DMS79 treated with DMSO at 0.1 percent for 48 hours (cell line): ENCODE measurements at places on chromosomes 5 and 9.
A peak's percentile ranks its signal among the peaks of the same experiment; 100 is the strongest.

- no peak for DNase-seq
These were observed 3.8 kb downstream of the RAB24 start for GRCh38 chr5:177299697-177300096.

DNA sequence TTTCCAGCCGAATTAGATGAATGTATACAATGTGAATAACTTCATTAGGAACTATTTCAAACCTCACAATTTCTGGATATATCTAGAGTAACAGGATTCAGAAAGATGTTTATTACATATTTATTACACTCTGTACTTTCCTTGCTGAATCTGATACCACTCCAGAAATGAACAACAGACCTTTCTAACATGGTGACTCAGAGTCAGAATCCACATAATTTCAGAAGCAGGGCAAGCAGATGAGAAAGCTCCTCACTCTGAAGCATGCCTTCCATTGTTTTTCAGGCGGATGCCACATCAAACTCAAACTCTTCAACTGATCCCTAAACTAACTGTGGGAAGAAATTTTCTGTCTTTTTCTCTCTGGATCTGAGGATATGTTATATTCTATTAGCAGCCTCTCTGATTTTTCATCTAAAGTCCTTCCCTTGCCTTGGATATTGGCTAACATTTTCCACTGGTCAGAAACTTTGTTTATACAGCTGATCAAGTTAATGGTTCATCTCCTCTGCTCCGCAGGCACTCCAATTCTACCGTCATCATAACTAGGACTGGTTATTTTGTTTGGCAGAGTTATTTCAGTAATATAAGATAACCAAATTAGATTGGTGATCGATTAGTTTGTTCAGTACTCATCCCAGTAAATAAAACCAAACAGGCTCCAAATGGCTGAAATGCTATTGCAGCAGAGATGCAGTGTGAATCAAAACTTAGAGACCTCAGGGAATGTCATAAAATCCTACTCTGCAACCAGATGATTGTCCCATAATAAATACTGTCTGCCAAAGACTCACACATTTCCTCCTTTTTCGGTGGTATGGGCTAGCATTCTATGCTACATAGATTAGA lies 556.0 kb downstream of the EBF1 start:
- DNase-seq: no peak

DNA sequence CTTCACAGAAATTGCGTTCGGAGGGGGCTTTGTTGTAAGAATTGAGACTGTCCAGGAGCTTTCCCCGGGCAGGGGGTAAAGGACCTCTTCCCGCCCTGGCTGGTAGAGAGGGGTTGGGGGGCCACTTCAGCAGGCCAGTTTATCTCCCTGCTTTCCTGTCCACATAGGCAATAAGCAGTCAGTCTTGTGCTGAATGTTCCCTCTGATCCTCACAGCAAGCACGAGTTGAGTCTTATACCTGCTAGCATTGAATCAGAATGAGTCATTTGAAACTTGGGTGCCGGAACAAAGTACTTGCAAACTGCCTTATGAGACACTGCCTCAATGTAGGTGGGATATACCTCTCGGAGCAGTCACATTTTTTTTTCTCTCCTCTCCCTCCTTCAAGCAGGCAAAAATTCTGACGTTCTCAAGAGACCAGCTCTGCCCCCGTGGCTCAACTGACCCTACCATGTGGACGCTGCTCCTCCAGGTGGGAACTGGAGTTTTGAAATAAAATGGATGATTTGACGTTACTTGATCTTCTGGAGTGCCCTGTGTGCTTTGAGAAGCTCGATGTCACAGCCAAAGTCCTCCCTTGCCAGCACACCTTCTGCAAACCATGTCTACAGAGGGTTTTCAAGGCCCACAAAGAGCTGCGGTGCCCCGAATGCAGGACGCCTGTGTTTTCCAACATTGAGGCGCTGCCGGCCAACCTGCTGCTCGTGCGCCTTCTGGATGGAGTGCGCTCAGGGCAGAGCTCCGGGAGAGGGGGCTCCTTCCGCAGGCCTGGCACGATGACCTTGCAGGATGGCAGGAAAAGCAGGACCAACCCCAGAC lies 1.3 kb downstream of the SH3RF2 start:
- no peak for DNase-seq

- DNase-seq: no peak
These were observed 175.6 kb downstream of the TMEM161B start for GRCh38 chr5:88092958-88093605.

GRCh38 chr9:89811886-89812450 lies 207.2 kb downstream of the GADD45G start:
- no peak for DNase-seq

GRCh38 chr9:86800681-86801080 lies 146.6 kb downstream of the GAS1 start:
- no peak for DNase-seq

DNA sequence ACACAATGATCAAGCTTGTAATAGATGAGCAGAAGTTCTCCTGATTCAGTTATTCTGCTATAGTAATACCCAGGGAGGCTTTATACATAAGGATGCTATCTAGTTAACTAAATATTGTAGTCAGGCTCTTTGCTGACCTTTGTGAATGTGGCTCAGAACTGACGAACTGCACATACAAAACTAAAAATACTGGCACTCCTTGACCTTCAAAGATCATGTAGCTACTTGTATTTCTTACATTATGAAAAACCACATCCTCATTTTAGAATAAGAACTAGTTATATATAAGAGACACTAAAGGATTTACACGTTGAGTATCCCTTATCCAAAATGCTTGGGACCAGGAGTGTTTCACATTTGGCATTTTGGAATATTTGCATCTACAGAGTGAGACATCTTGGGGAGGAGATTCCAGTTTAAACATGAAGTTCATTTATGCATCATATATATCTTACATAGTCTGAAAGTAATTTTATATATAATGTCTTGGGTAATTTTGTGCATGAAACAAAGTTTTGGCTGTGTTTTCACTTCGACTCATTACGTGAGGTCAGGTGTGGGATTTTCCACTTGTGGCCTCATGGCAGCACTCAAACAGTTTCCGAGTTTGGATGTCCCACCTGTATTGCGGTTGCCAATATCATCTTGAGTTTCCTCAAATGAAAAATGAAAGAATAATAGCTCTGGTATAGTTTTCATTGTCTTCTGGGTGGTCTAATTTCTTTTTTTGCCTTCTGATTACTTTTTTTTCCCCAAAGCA lies 58.4 kb upstream of the FBXL7 start:
- DNase-seq: no peak

- DNase-seq: peak; percentile 34
These were observed 32.0 kb downstream of the DDX31 start for GRCh38 chr9:132637801-132638200.

DNA sequence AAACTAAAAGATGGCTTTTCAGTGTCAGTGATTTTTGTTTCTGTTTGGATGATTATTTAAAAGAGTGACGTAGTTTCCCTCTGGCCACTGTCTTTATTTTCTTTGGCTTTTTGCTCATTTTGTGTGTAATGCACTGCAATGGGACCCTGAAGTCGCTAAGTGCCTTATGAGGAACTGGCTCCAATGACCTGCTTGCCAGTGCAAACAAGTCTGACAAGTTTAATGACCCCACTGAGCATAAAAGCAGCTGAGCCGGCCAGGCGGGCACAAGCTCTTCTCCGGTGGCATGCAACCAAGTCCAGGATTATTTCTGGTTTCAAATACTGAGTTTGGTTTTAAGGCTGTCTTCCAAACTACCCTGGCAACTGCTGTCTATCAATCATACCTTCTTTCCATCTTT lies 15.6 kb upstream of the GNA14 start:
- peak; percentile 43 for DNase-seq

DNA sequence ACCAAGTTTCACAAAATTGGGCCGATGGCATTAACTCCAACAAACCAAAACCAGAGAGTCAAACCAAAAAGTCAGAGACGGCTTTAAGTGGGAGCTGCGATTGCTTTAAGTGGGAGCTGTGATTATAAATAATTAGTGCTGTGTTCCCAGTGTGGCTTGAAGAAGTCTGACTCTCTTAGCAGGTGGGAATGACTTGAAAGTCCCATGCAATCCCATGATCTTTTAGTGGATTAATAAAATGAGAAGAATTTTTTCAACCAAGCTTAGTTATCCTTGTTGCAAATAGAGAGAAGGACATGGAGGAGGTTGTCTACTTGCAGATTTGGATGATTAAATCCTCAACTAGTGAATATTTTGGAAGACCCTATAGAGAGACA lies 68.5 kb downstream of the MYO10 start:
- DNase-seq: peak; percentile 12

- peak; percentile 87 for DNase-seq
These were observed 138.6 kb upstream of the NFIB start for GRCh38 chr9:14452539-14452938.

DNA sequence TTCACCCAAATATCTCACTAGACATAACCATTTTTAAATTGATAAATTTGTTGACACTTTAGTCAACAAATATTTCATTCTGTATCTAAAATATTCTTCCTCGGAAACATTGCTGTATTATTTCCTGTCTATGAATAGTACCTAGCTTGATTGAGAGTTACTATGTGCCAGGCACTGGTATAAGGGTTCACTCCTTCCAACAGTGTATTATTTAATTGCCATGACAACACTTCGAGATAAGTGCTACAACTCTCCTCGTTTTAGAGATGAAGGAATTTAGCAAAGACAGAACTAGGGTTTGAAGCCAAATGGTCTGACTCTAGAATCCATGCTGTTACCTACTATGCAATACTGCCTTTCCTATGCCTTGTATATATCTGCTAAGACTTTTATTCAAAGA lies 287.2 kb downstream of the YTHDC2 start:
- DNase-seq: no peak

DNA sequence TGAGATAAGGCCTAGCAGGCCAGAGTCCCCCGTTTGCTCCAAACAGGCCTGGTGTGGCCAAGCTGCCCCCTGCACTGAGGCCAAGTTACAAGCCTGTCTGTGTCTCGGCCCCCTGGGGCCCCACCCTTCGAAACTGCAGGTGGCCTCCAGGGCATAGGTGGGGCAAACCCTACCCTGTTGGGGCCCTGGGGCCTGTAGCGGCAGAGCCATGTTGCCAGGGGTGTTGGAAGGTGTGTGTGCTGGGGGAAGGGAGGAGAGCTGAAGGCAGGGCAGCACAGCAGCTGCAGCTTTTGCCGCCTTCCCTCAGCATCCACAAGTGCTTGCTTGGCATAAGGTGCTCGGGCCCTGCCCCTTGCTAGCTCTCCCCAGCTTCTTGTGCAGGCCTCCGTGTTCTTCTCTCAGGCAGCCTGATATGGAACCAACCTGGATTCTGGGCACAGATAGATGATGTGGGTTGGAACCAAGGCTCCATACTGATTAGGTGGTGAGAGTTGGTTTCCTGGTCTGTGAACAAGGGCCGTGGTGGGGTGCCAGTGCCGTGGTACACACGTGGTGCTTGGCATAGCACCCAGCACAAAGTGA lies 12.7 kb downstream of the IRF1 start:
- peak; percentile 2 for DNase-seq

DNA sequence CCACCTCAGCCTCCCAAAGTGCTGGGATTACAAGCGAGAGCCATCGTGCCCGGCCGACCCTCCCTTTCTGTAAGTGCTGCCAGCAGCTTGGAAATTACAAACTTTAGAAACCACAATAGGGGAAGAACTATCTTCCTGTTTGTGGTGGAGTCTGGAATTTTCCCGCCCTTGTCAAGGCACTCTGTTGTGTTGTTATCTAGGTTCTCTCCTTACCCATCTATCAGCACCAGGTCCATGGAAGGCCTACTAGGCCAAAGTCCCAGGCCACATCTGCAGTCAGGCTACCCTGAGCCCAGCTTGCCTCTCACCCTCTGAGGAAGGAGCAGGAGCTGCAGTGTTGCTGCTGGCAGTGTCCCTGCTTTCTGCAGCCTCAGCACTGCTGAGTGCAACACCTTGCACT lies 214.9 kb downstream of the MCTP1 start:
- no peak for DNase-seq

GRCh38 chr9:14939378-14939777 lies 29.1 kb upstream of the FREM1 start:
- DNase-seq: no peak

GRCh38 chr9:137763271-137763955 lies 114.2 kb upstream of the CACNA1B start:
- peak; percentile 96 for DNase-seq

GRCh38 chr5:172600571-172600970 lies 40.5 kb upstream of the NEURL1B start:
- DNase-seq: no peak

DNA sequence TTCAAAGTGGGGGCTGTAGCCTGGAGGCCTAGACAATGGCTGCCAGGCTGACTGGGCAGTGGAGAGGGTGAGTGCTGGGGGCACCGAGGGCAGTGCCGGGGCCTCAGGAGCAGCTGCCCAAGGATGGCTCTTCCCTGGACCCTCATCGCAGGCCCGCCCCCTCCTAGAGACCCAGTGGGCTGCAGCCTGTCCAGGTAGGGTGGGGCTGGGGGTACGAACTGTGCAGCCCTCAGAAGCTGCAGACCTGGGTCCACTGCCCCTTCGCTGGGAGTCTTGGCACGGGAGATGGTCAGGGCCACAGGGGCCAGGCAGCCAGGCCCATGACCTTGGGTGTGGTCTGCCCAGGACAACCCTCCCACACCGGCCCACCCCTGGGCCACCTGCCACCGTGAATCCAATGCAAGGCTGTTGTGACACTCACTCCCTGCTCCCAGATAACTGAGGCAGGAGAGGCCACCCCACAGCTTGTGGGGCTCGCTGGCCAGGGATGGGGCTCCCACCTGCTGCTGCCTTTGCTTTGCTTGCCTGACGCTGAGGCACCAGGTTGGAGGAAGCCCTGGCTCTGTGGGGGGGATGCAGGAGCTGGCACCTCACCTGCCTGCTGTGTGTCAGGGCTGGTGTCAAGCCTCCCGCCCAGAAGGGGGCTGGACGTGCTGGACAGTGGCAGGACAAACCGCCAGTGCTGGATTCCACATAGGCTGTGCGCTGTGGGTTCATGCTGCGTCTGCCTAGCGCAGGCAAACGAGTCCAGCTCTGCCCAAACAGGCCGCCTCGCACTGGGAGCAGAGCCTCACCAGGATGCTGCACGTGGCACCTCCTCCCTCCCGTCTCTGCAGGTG lies 23.1 kb upstream of the SLC9A3 start:
- DNase-seq: no peak

GRCh38 chr9:107585465-107585864 lies 95.9 kb upstream of the KLF4 start:
- no peak for DNase-seq

DNA sequence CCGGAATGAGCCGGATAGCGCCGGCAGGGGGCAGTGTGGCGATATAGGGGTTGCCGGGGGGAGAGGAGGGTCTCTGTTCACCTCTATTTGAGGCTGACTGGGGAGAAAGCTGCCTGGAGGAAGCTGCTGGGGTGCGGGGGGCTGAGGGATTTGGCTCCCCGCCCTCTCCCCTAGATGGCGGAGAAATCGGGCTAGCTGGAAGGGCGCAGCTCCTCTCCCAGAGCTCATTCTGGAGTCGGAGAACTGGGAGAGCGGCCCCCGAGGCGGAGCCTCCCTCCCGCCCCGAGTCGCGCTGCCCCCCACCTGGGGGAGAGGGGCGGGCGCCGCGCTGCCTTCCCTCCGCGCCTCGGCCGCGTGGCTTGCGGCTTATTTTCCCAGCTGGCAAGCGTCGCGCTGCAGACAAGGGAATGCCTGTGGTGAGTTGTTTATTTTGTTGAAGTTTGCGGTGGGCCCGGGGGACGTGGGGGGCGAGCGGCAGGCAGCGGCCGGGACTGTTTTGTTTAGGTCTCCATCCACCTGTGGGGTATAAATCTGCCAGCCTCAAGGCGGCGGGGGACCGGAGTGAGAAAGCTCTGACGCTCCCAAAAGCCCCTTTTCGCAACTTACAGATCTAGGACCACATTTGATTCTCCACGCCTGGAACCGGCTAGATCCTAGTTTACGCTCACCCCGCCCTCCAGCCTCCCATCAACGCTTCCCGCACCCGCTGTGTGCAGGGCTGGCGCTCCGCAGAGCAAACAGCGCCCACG lies 4.1 kb upstream of the RGMB start:
- no peak for DNase-seq

GRCh38 chr5:80957031-80957761 lies 3.0 kb upstream of the RASGRF2 start:
- peak; percentile 45 for DNase-seq

- DNase-seq: no peak
These were observed 324.4 kb downstream of the BRINP1 start for GRCh38 chr9:119044806-119045205.
